Left forelimb (tissue), 1 donor: ENCODE measurements at places on chromosomes 16 and 17.

GRCh38 chr16:74583926-74584666 is 22.8 kb downstream of the GLG1 start:
- DNase-seq: no peak

- DNase-seq: no peak
Measured at GRCh38 chr17:41592601-41593305, 6.1 kb upstream of the KRT14 start.

DNA sequence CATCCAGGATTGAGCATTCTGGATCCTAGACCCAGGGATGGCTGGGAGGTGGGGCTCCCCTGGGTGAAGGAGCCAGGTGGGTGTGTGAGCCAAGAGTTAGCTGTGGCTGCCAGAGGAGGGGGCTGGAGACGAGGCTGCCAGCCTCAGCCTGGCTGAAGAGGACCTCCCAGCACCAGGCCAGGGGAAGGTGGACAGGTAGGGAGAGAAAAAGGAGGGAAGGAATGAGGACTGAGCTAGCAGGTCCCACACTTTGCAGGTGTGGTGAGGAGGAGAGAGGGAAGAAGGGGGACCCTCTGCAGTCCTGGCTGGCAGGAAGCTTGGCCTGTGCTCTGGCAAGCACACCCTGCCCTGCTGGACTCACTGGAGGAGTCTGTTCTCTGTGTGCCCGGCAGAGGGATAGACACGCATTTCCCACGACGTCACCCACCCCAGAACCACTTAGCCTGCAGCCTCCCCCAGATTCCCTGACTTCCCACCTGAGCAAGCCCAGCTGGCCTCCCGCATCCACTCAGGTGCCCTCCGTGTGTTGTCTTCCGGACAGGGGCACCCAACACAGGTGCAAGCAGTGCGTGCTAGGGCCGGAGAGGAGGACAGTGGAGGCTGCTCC is 42.0 kb downstream of the SOCS3 start:
- DNase-seq: no peak

DNA sequence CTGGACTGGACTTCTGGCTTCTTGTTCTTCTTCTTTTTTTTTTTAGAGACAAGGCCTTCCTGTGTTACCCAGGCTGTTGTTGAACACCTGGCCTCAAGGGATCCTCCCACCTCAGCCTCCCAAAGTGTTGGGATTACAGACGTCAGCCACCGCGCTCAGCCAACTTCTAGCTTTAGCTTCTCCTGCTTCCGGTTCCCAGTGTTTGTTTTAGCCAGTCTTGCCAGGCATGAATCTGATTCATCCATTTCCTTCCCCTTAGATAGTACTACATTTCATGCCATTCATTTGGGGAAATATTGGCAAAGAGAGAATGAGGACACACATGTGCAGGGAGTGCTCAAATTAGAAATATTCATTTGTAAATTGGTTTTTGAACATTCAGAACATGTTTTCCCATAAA is 12.1 kb upstream of the NDUFAB1 start:
- no peak for DNase-seq

DNA sequence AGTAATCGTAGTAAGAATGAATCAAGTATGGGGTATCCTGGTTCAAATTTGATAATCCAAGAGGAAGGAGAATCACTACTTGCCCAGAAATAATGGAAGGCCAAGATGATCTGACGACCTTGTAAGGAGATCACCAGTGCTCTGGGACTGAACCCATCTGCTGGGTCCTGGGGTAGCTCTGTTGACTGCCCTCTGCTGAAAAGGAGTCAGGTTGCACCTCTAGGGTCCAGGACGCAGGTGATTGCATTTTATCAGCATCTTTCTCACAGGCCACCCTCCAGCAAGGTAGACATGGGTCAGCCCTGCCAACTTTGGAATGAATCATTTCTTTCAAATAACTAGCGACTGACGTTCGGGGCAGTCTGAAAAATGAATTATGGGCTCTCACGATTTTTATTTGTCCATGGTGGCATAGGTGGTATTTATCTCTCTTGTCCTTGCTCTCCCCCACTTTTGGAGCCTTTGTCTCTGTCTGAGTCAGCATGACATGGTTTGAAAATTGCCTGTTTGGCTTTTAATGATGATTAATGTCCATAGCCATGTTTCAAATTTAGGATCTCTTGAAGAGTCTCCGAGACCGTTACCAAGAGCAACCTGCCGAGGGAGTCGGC is 163.7 kb downstream of the MSI2 start:
- DNase-seq: no peak

- no peak for DNase-seq
Measured at GRCh38 chr16:81562174-81562849, 117.7 kb downstream of the CMIP start.

- DNase-seq: peak; percentile 71
Measured at GRCh38 chr17:13044572-13045065, 26.8 kb upstream of the ELAC2 start.

- DNase-seq: no peak
Measured at GRCh38 chr17:46028374-46028773, 29.3 kb downstream of the STH start.

DNA sequence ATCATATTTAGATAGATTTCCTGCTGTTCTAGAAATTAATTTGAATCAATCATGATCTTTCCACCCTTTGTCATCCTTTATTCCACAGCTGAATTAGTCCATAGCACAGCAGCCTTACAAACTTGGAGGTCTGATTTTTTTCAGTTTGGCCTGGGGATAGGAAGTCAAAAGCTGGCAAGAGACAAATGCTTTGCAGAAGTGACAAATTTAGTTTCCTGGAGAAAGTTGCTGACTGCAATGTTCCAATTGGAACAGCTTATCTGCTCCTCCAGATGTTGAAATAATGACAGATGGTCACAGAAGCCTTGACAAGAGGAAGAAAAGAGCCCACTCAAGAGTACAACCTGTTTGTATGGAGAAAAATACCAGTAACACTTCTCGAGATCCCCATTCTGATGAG is 1276.1 kb upstream of the CDH8 start:
- no peak for DNase-seq

GRCh38 chr17:64341181-64341580 is 49.5 kb downstream of the PECAM1 start:
- no peak for DNase-seq

GRCh38 chr17:73423159-73423715 is 111.4 kb upstream of the CDC42EP4 start:
- DNase-seq: no peak

DNA sequence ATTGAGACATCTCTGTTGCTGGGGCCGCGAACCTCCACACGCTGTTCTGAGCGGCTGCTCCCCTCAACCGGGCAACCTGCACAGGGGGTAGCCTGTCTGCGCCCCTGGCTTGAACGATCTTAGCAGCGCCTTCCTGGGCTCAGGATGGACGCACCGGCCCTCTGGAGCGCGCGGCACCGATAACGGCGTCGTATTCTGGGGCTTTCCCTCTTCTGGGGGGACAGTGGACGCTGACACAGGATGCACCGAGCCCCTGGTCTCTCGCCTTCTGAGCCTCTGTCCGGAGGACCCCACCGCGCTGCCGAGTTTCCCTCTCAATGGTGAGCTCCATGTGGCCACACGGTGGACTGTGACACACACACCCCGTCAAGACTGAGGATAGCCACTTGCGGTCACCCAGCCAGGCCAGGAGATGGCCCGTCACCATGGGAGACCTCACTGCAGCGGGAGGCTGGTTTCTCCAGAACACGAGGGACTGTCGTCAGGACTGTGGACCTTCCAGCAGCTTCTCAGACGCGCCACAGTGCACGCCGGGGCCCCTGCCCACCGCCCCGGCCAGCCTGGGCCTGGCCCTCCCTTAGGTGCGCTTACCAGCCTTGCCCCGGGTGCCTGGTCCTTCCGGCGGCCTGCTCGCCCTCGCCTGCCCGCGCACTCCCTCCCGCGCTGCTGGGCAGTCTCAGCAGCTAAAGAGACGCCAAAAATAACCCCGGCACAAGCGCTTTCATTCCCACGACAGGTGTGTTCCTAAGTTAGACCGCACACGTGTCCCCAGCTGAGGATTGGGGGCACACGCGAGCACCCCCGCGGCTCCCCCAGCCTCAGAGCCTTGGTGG is 30.0 kb upstream of the PABPN1L start:
- DNase-seq: no peak

GRCh38 chr17:77800816-77801215 is 157.7 kb upstream of the TNRC6C start:
- no peak for DNase-seq

DNA sequence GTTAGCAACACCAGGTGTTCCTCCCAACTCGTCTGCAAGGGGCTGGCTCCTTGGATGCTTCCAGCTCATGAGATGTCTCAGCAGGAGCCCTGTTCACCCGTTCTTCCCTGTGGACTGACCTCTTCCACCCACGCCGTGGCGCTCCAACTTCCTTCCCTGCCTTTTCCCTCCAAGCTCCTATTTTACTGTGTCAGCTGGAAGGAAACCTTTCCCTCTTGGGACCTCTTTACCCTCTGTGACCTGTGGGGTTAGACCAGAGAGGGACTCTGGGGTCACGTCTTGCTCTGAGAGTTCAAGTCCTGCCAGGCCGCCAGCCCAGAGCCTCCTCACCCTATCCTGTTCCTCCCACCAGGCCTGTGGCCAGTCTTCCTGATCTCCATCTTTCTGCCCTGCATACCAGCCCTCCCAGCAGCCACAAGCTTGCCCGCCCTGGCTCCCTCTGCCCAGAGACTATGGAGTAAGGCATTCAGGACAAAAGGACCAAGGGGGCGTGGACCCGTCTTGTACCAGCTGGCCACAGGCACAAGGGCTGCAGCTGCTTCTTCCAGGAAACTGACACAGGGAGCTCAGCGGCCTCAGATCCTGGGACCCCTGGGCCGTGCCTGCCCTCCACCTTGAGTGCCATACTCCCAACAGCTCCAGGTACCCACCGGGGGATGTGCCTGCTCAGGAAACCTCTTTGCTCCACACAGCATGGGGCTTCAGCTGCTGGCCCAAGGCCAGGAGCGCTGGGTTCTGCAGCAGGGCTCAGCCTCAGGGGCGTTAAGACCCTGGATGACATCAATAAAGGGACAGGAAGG is 3.0 kb downstream of the PAQR4 start:
- DNase-seq: no peak

DNA sequence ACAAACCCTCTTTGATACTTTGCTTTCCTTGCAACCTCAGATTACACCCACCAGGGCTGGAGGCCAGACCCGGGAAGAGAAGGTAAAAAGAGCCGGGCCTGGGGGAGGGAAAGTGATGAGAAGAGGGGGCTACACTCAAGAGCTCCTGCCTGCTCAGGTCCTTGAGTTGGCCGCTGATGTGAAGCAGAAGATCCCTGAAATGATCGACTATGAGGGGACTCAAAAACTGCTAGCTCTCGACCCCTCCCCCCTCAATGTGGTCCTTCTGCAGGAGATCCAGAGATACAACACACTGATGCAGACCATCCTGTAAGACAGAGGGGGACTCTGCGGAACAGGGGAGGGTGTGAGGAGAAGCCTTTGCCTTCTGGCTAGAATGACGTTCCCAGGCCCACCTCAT is 2.8 kb upstream of the KDM6B start:
- no peak for DNase-seq

GRCh38 chr17:4313221-4314114 is 49.7 kb upstream of the ANKFY1 start:
- DNase-seq: no peak

DNA sequence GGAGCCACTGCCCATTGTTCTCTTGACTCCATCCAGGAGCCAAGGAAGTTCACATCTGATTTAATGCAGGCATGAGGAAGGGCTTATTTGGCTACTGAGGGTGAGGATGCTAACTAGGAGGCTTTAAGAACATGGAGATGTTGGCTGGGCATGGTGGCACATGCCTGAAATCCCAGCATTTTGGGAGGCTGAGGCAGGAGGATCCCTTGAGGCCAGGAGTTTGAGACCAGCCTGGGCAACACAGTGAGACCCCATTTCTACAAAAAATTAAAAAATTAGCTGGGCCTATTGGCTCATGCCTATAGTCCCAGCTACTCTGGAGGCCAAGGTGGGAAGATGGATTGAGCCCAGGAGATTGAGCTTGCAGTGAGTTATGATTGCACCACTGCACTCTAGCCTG is 116.5 kb downstream of the RAP1GAP2 start:
- no peak for DNase-seq

- no peak for DNase-seq
Measured at GRCh38 chr17:16488186-16488967, 3.6 kb downstream of the LRRC75A start.

DNA sequence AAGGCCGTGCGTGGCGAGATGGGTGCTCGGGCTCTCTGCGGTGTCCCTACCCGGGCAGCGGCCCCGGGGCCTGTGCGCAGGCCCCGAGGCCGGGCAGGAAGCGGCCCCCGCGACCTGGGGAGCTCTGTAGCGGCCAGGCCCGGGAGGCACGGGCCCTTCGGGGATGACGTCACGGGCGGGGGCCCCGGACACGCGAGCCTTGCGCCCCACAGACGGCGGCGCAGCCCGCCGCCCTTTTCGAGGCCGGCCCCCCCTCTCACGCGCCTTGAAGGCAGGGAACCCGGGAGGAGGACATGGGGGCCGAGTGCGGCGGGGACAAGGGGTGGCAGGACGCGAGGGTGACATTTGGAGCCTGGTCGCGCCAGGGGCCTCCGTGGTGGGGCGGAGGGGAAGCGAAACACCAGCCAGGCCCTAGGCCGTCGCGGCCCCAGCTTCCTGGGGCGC is 1.1 kb downstream of the RAI1 start:
- no peak for DNase-seq

DNA sequence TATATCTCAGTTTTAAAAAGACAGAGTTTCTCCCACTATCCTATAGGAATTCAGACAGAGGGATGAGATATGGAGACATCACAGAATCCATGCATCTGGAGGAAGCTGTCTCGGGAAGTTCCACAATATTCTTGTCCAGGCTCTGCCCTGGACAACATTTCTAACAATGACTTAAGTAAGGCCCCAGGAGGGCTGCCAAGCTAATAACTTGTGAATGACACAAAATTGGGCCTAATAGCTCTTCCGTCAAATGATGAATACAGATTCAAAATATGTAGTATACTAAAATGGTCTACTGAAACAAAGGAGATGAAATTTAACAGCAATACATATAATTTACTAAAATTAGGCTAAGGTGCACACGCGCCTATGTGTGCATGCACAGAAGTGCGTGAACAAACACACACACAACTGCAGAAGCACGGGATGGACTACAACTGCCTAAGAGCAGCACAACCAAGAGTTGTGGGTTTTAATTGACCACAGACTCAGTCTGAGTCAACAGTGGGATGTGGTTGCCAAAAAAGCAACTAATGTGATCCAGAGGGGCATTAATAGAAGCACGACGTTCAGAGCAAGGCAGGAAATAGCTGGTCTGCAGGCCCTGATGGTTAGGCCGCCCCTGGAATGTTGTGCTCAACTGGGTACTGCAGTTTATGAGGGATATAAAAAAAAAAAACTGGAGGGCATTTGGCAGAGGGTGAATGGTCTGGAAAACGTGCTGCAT is 26.3 kb upstream of the HS3ST2 start:
- DNase-seq: no peak
